ENCODE measurements at places on chromosomes 5 and 9.

DNA sequence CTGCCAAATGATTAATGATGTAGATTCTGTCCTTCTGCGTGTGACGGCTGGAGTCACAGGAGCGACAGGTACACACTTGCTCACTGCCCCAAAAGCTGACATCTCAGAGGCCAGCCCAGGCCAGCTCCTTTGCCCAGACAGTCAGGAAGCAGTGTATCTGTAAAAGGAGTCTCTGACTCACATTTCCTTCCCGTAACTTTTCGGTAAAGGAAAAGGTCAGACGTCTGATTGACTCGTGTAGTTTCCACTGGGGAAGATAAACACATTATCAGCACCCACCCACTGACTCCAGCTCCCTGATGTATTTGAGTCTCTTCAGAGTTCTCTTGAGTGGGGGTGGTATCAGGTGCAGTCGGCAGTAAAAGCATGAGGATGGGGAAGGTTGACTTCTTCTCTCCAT is 64.4 kb upstream of the WWC1 start:
- DNase-seq: no peak

- DNase-seq: peak; percentile 77
Observed at GRCh38 chr9:114592356-114592755, 4.8 kb downstream of the ATP6V1G1 start.

DNA sequence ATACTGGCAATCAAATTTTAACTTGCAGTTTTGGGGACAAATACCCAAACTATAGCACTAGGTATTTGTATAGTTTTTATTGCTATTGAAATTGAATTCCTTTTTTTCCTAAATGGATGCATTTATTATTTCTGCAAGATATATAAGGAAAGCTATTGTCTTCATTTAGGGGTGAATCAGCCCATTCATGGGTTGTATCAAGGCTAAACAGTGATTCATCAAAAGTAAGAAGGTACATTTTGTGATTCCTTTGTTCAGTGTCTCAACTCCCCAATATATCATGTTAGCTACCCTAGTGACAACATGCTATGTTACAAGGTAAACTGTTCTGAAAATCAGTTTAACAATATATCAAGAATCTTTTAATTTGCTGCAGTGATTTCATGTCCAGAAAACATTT is 185.7 kb downstream of the PLK2 start:
- DNase-seq: no peak

DNA sequence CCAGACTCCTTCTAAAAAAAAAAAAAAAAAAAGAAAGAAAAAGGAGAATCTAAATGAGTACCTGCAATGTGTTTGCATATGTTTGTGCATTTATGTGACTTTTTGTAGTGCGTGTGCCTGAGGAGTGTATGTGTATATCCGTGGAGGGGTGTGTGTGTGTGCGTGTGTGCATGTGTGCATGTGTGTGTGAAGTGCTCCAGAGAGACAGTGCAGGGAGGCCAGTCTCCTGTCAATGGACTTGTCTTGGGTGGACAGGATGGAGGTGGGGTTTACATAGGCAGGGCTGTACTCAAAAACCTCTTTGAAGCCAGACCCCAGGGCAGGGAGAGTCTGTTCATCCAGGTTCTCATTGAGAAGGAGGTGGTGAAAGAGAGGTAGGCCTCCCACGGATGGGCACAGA is 87.1 kb upstream of the MVB12B start:
- DNase-seq: no peak

DNA sequence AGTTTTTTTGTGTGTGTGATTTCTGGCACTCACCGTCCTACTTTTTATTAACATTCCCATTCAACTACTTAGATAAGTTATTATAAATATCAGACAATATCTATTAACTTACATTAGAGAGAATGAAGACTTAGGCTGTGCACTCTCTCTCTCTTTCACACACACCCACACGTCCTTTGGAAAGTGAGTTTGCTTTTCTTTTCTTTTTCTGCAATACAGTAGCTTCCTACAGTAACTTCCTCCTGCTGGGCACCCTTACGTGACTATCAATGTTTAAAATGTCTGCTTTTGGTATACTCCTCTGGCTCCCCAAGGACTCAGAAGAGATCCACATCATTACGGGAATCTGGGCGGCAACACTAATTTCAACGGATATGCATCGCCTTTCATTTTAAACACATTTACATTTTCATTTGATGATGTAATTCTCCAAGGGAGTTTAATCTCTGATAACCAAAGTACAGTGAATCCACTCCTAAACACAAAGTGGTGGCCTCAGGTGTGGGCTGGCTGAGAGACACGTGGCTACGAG is 179.5 kb downstream of the MAPKAP1 start:
- DNase-seq: peak; percentile 64

- no peak for DNase-seq
Observed at GRCh38 chr5:178310130-178310865, 77.7 kb upstream of the PHYKPL start.

- DNase-seq: no peak
Observed at GRCh38 chr9:128611600-128612394, 44.9 kb downstream of the DYNC2I2 start.

- no peak for DNase-seq
Observed at GRCh38 chr5:79495311-79495710, 18.6 kb downstream of the HOMER1 start.

- no peak for DNase-seq
Observed at GRCh38 chr5:2631758-2632157, 119.7 kb downstream of the IRX2 start.

GRCh38 chr5:25823330-25823873 is 1178.6 kb upstream of the CDH10 start:
- no peak for DNase-seq

DNA sequence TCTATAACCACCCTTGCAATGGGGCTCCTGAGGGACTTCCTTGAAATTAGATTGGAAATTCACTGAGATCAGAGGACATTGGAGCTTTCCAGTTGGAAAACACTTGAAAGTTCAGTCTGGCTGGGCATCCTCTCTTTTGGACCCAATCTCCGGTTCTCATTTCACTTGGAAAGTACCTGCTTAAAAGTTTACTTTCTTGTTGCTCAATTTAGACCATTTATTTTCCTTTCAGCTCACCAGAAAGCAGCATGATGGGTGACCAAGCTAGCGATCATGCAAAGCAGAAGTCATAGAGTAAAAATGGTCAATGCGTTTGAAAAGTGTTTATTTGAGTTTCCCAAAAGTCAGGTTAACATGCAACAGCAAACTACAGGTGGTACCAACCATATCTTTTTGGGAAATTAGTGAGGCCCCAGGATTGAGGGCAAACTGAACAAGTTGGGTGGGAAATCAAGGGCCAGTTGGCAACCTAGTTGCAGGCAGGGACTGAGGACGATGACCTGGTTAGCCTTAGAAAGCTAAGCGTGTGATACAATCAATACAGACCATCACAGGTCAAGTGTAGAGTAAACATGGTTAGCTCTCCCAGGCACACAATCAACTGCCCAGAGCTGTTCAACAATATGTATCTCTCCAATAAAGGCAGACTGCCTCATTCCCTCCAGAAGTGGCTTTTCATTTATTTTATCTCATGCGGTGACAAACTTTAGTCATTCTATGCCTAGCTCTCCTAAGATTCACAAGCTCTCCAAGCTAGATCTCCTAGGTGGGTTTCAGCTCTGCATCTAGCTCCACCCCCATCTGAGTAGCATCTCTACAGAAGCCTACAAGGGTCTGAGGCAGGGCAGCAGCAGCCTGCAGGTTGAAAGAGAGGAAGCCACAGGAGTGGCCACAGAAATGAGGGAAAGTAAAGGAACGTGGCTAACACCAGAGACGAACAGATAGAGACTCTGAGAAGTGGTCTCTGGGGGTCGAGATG is 136.9 kb downstream of the UGCG start:
- DNase-seq: peak; percentile 38

- no peak for DNase-seq
Observed at GRCh38 chr9:81844131-81844567, 84.1 kb upstream of the SPATA31D4 start.

GRCh38 chr5:27568811-27569210 is 530.4 kb upstream of the CDH9 start:
- DNase-seq: no peak

DNA sequence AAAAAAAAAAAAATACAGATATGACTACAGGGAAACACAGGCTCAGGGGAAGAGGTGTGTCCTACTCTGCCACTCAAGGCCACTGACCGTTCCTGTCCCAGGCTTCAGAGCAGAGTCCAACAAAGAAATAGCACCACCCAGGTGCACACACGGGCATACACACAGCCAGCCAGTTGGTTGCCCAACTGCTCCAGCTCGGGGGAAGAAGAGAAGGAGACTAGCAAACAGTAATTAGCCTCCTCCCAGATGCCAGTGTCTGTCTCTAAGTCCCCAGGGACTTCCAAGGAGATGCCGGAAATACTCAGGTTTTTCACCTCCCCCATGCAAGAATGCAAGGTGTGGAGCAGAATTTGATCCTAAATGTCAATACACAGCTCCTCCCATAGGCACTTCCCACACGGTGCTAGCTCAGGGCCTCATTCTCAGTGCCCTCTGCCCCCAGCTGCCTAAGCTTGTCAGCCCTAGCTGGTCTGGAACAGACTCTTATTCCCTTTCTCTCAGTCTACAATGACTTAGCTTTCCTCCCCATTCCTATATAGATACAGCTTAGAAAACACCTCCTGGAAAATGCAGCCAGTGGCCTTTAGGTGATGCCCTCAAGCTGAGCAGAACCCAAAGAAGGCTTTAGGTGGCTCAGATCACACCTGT is 1.7 kb downstream of the MYORG start:
- no peak for DNase-seq

GRCh38 chr9:89558948-89559347 is 45.9 kb upstream of the GADD45G start:
- DNase-seq: no peak

- no peak for DNase-seq
Observed at GRCh38 chr5:57825031-57825686, 342.5 kb upstream of the ACTBL2 start.

- DNase-seq: peak; percentile 43
Observed at GRCh38 chr9:27457445-27457844, 66.6 kb upstream of the IFNK start.

- DNase-seq: no peak
Observed at GRCh38 chr9:129881547-129882324, 46.5 kb downstream of the USP20 start.
